Thoracic aorta (tissue), 2 donors: ENCODE measurements at places on chromosomes 12 and 14. TPM values are rescaled to one million over a fixed set of nuclear protein-coding genes. Genes with fewer than 3 reads are reported as not detected.

The CD163L1 gene
- 2.5 TPM for total RNA-seq

The IL23A gene
- total RNA-seq, result not detected

GRCh38 chr12:102172436-102172835 lies 25.2 kb downstream of the PMCH start:
- DNase-seq, result no peak

- no peak for DNase-seq
Observed at GRCh38 chr14:44812672-44813071, 149.1 kb downstream of the KLHL28 start.

DNA sequence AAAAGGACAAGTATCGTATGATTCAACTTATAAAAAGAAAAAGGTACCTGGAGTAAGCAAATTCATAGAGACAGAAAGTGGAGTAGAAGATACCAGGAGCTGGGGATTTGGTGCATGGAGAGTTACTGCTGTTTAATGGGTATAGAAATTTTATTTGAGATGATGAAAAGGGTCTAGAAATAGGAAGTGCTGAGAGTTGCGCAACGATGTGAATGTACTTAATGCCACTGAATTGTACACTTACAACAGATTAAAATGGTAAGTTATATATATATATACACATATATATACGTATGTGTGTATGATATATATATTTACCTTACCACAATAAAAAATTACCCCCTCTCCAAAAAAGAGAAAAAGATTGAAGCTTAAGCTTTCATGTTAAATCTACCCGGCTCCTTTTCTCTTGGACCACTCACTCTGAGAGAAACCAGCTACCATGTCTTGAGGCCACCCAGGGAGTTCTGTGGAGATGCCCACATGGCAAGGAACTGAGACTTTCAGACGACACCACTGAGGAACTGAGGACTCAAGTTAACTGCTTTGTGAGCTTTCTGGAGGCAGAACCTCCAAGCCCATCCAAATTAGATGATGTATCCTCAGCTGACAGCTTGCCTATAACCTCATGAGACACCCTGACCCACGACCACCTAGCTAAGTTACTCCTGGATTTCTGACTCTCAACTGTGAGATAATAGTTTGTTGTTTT lies 130.0 kb upstream of the BTG1 start:
- DNase-seq, result no peak

The KRT79 gene
- total RNA-seq, result not detected

DNA sequence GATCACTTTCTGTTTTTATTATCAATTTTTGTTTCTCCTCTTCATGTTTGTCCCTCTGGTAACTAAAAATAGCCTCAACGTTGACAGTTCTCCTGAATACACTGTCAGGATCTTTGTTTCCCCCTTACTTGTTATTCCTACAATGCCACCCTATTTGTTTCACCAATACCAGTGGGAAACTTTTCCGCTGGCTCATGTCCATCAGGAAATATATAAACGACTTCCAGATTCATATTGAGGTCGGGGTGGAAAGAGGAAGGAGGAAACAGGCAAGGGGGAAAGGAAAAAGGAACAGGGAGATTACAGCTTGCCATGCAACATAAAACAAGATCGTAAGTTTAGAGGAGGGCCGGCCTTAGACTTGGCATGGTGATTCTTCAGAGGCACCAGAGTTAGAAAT lies 61.7 kb downstream of the BTBD7 start:
- DNase-seq, result no peak

- DNase-seq, result no peak
Observed at GRCh38 chr14:105939810-105940508, 413.6 kb downstream of the TMEM121 start.

- no peak for DNase-seq
Observed at GRCh38 chr14:58797010-58797429, 159.3 kb downstream of the DACT1 start.

- DNase-seq, result no peak
Observed at GRCh38 chr14:61080591-61081010, 99.6 kb downstream of the SLC38A6 start.

DNA sequence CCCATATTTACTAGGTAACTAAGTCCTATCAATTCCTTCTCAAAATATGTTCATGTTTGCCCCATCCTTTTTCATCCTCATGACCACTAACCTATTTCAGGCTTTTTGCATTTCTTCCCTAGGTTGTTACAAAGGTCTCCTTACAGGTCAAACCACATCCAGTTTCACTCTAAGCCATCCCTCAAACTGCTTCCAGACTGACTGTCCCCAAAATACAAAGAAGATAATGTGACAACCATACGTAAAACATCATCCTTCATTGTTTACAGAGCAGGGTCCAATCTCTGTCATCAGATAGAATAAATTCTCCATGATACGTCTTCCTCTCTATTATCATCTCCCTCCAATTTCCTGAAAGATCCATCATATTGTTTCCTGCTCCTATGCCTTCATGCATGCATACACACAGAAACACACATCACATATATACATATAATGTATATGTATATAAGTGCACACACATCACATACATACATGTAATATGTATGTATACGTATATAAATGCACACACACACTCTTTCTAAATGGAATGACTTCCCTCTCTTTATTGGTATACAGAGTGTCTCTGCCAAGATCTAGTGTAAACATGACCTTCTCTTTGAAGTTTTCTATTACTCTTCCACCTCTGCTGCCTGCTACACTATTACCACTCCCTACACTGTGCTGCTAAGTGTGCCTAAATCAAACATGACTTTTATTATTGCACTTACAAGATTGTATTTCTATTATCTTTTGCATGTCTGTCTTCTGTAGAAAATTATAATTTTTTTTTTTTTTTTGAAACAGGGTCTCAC lies 30.7 kb upstream of the EPS8 start:
- DNase-seq, result no peak

The TAS2R31 gene
- total RNA-seq, result 2.7 TPM

- no peak for DNase-seq
Observed at GRCh38 chr14:33460164-33460563, 490.7 kb downstream of the EGLN3 start.

DNA sequence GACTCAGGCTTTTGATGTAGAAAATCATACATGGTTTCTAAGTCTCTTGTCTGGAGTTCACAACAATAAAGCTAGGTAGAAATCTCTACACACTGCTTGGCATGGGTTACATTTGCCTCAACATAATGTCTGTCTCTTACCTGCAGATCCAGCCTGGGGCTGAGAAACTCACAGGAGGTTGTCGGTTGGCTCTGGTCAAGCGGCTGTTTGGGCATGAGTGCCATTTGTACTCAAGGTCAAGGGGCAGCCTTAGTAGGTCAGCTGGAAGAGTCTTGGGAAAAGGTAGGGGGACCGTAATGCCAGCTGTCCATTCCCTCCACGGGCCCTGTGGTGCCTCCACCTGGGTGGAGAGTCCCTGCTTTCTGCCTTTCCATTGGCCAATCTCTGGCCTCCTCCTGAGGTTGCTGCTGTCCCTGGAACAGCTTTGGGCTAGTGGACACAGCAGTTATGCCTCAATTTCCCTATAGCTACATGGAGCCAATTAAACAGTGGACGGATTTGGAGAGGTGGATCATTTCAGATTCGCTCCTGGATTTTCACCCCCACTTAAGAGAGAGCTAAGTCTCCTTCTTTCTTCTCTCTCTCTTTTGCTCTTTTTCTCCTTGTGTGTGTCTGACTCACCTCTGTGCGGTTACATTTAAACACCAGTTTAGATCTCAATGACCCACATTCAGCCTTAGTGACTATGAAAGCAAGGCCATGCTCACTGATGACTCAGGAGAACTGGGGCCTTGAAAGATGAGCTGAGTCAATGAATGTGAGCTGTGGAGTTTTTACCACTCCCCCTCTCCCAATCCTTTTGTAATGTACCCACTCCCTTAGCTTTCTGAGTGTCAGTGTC lies 132.8 kb upstream of the HIF1A start:
- no peak for DNase-seq

GRCh38 chr14:78836777-78837176 lies 666.6 kb downstream of the NRXN3 start:
- DNase-seq, result no peak

The KRT6C gene
- total RNA-seq, result not detected

GRCh38 chr14:44099743-44100488 lies 407.2 kb downstream of the FSCB start:
- no peak for DNase-seq

- no peak for DNase-seq
Observed at GRCh38 chr12:1984759-1985158, 19.5 kb downstream of the DCP1B start.

DNA sequence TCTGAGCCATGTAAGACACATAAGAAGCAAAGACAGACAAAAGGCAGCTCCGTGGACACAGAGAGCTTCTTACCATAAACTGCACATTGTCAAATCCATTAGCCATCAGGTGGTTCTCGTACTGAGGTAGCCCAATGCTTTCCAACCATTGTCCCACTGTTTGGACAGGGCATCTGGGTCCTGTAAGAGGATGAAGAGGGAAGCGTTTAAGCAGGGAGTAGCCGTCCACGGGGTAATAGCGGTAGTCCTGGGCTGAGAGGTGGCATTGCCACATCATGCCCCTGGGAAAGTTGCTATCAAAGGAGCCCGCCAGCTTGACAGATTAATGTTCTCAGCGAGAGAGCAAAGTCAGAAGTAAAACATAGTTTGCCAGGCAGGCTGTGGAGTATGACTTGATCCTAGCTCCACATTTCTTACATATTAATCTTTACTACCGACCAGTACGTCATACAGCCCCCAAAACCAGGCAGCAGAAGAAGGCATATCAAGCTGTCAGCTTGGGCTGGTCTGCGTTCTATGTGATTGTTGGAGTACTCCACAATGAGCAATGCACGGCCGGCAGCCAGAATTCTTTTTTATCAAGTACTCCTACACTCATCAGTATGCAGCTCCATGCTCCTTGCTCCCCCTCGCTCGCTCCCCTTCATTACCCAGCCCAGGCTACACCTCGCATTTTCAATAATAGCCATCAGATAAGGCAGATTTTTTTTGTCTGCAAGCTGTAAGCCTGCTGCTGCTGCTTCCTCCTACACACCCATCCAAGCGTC lies 493.2 kb upstream of the GARIN6 start:
- DNase-seq, result peak; percentile 4

- DNase-seq, result no peak
Observed at GRCh38 chr12:6110006-6110405, 14.5 kb downstream of the VWF start.

DNA sequence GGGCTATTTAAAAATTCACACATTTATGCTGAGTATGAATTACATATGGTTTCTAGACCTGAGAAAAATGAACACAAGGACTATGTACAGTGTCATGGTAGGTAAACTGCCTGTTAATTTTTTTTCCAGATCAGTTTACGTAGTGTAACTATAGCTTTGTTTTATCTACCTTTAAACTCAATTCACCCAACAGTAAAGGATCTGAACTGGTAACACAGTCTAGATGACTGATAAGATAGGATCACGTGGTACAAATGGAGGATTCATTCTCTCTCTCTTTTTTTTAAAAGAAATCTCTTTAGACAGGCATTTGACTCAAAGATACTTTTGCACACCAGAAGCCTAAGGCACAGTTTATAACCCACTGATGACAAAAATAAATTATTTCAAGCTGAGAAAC lies 130.8 kb upstream of the ATP2B1 start:
- no peak for DNase-seq

GRCh38 chr12:65100140-65100539 lies 21.0 kb downstream of the WIF1 start:
- DNase-seq, result no peak
